ENCODE measurements at places on chromosomes 7 and 10.

DNA sequence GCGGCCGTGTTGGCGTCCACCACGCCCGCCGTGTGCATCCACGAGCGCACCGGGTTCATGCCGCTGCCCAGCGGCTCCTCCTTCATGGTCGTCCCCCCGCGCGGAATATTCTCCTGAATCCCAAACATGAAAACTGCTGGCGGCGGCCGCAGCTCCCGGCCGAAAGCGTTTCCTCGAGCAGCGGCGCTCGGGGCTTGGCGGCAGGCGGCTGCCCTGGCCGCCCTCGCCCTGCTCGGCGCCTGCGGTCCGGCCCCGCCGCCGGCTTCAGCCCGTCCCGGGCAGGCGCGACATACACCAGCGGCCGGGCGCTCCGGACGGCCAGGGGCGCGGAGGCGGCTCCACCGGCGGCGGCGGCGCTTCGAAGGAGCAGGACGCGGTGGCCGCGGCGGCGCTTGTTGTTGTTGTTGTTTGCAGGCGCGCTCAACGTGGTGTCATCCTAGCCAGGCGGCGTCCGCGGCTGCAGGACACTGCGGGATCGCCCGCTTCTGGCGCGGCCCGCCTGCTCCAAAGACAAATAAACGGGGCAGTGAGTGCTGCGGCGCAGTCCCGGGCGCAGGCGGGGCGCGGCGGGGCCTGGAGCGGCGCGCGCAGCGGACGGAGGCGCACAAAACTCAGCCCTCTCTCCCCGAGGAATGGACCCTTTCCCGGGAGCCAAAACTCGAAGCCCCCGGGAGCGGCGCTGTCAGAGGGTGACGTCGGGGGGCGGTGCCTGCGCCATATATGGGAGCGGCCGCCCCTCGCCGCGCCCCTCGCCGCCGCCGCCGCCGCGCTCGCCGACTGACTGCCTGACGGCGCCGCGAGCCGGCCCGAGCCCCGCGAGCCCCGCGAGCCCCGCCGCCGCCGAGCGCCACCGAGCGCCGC is at the start of gene EBF3:
Gene EBF3, minus strand, starts transcription at position 634 of the 861 bp plus-strand sequence. Its CDS starts 506 bp downstream, at position 128.
- peak; percentile 41 for DNase-seq

- no peak for DNase-seq
These were observed 11.1 kb downstream of the H2BK1 start for GRCh38 chr7:151198945-151199848.

DNA sequence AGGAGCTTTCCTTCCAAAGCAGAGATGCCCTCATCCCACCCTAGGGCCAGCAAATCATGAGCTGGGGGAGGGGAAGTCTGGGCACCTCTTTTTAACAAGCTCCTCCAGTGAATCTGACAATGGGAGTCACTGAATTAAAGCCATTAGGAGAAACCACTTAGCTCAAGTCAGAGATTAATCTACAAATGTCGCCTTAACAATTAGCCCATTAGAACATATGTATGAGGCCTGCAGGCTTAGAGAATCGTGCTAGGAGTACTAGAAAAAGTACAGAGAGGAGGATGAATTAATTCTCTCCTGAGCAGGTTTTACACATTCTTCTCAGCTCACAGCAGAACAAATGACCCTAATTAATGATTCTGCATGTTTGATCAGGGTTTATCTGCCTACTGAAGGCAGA is 381.3 kb downstream of the KCNMA1 start:
- no peak for DNase-seq

DNA sequence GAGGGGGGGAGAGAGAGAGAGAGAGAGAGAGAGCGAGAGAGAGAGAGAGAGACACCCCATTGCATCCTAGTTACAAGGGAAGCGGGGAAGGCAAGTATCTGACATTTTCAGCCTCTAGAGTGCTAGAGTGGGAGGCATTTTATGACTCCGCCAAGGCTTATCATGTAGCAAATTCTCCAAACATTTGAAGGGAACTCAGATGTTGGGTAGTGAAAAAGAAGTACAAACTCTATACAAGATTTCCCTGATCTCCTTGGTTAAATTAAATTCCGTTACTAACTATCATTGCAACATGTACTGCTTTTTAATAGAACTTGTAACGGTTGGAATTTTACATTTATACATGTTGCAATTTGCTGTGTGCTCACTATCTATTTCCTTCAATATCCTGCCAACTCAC is 83.4 kb upstream of the FAM3C start:
- no peak for DNase-seq

DNA sequence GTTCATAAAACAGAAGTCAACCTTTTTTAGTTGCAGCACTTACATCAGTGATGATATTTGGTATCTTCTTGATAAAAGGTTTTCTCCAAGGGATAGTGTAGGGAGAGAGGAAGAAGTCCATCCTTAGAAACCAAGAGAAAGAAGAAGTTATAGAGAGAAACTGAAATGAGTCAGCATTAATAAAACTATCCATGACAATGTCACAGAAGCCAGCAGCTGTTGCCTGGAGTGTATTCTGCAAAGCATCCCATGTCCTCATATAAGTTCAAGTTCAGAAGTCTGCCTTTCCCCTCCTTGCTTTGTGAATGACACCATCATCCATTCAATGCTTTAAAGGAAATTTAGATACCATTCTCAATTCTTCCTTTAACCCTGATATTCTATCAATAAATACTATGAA is 14.4 kb upstream of the COL1A2 start:
- DNase-seq: no peak

GRCh38 chr10:15700078-15700674 is 19.5 kb downstream of the ITGA8 start:
- DNase-seq: no peak

GRCh38 chr10:109946680-109947079 is 23.4 kb upstream of the XPNPEP1 start:
- no peak for DNase-seq

DNA sequence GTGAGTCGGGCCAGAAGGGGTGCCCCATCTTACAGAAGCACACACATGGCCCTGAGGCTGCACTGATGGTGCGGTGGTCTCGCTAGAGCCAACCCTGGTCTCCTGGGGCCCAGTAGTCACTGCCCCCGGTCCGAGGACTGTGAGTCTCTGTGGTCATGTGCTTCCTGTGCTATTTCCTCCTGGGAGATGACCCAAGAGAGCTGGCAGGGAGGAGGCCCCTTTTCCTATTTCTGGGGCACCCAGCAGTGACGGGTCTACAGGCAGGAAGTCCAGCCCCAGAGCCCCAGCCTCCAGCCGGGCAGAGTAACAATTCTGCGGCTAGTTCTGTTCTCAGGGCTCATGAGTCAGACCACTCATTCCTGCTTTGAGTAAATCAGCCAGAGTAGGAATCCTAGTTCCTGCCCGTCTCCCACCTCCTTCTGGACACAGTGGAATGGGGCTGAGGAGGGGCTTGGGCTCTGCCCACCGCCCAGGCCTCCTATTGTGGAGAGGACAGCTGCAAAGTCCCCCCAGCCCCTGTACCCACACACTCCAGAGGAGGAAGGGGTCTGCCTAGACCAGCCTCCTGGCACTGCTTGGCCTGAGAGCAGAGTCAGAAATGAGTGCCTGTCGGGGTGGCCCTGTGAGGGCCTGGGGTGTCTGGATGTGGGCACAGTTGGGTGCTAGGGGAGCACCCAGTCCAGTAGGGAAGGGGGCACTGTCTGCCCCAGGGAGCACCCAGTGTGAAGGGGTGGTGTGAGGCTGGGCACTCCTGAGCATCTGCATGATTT is 80.5 kb upstream of the PPIF start:
- DNase-seq: peak; percentile 70

DNA sequence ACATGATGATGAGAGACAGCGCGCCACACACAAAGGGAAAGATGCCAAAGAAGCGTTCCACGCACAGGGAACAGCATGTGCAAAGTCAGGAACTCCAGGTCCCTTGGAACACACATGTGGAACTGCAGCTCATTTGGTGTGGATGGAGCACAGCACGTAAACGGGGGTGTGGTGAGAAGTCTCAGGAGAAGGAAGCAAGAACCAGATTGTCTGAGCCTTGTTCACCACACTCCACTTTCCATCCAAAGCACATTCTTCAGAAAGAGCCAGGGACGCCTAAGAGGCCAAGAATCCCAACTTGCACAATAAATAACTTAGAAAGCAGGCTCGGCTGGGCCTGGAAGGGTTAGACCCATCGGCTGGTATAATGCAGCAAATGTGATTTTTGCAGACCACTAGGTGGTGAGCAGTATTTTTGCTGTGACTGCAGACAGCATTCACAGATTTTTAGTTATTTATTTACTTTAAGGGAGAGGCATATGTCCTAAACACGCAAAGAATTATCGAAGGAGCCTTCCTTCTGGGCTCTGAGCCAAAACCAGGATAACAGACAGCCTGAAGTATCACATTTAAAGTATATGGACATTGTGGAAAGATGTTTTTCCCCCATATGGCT is 27.9 kb upstream of the ASCC1 start:
- no peak for DNase-seq

- DNase-seq: peak; percentile 75
These were observed at the start of gene FBXW4 for GRCh38 chr10:101694674-101695403. Gene FBXW4, minus strand, starts transcription at chr10:101695170. Its CDS starts 65 bp downstream, at chr10:101695105.

DNA sequence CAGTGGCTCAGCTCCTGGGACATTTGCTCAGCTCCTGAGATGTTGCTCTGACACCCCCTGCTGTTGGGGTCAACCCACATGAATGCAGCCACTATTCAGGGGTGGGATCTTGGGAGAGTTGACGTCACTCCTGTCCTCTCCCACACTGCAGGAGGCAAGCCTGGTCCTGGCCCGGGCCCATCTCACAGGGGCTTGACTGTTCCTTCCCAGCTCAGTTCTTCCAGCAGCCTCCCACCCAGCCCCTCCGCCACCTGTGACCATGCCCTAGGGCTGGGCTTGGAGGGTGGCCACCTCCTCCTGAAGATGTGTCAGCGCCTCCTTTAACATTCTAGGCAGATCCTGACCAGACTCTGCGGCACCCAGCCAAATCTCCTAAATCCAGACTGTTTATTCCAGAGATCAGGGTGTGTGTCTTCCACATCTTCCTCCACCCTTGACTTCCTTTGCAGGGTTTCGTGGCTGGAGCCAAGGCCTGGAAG is 19.1 kb upstream of the OPALIN start:
- DNase-seq: no peak

GRCh38 chr7:157850481-157851444 is 514.0 kb downstream of the DNAJB6 start:
- no peak for DNase-seq

DNA sequence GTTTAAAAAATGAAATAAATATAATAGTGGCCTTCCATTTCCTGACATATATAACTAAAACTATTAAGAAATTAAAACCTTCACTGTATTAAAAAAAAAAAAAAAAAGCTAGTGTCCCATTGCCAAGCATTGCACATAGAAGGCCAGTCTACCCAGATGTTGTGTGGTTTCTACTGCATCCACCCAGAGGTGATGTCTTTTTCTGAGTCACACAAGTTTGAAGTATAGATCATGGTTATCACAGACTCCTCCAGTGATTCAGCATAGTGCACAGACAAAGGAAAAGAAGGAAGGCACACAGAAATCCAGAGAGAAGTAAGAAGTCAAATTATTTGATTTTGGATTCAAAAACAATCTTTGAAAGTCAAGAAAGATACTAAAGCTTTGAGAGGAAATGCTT is 429.0 kb downstream of the ETV1 start:
- no peak for DNase-seq

GRCh38 chr10:24884793-24885192 is 67.6 kb downstream of the PRTFDC1 start:
- no peak for DNase-seq

DNA sequence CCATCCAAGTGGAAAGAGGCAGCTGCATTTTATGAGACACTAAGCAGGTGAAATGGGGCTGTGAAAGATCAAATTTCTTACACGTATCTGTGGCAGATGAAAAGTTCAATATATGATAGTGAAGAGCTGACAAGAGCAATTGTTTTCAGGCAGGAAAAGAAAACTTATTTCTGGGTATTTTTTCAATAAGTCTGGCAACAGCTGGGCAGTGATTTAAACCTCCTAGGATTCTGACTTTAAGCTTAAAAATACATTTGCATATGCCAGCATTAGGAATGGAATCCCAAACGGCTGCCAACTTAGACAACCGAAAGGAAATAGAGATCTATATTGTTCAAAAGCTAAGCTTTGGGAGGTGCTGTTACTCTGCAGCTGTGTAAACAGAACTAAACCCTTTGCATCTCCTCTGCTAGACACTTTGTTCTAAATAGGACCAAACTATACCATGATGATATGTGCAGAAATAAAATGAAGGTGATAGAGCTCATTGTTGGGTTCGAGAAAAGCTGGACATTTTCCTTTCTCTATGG is 26.1 kb downstream of the DYNC1I1 start:
- no peak for DNase-seq

- no peak for DNase-seq
These were observed 1.7 kb upstream of the FGFR2 start for GRCh38 chr10:121599947-121600346.

DNA sequence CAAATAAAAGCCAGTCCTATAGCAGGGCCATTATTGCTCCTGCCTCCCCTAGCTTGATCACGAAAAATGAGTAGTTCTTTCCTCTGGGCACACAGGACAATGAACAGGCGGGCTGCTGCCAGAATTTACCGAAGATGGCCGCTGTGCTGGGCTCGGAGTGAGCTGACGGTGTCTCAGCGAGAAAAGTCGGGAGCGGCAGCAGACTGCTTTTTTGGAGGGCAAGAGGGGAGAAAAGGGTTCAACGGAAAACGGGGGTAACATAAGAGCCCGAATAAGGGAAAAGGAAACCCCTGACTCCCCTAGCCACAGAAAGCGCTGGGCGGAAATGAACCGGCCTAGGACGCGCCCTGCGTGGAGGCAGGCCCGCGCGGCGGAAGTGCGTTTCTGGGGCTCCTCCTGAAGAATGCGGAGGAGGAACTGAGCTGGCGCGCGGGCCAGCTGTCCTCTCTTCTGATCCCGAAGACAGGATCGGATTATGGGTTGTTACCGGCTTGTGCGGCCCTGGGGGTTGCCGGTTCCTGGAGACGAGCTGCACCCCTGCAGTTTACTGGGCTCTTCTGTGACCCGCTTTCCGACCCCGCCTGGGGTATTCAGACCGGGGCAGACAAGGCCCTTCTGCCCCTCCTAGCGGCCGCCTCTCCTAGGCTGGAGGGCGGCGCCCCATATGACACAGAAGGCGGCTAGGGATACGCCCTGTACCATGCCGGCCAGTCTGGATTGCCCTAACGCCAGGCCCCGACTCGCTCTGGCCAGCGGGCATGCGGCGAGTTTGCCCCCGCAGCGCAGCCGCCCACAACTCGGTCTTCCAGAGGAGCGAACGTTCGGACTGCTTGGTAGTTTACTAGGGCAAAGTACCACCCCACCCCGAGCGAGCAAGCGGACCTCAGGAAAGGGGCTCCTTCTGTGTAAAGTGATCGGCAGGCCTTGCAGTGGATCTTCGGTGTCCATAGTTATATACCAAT is 30.1 kb upstream of the KMT2E start:
- peak; percentile 81 for DNase-seq

GRCh38 chr10:11846542-11846941 is 23.4 kb downstream of the PROSER2 start:
- no peak for DNase-seq

GRCh38 chr7:30979027-30979426 is 15.3 kb downstream of the GHRHR start:
- DNase-seq: no peak

GRCh38 chr7:152871678-152872060 is 112.1 kb downstream of the ACTR3B start:
- no peak for DNase-seq

DNA sequence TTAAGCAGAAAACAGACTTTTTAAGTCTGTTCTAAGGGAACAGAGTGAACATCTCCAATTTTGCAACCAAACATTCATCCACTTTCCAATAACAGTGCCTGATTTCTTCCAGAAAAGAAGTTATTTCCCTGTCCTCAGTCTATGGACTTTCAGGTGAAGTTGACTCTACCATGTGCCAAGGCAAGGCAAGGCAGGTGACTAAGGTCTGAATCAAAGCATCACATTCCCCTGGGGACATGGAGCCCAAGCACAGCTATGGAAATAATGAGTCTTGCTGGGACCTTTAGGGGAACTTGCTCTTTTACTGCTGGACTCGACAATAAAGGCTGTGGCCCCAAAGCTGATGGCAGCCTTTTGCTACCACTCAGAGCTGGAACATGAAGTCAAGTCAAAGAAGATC is 182.2 kb downstream of the FGFR2 start:
- no peak for DNase-seq

All from CD4-positive, alpha-beta T cell treated with Interferon alpha-2 for 1 hour (primary cell).